ENCODE measurements at places on chromosomes 13 and 19.

GRCh38 chr13:50916701-50917184 lies 7.2 kb downstream of the RNASEH2B start:
- no peak for DNase-seq

GRCh38 chr19:50377051-50377461 lies 799 bp downstream of the NR1H2 start:
- DNase-seq: no peak

- peak; percentile 29 for DNase-seq
These were observed 28.8 kb downstream of the FOXO1 start for GRCh38 chr13:40637643-40638042.

DNA sequence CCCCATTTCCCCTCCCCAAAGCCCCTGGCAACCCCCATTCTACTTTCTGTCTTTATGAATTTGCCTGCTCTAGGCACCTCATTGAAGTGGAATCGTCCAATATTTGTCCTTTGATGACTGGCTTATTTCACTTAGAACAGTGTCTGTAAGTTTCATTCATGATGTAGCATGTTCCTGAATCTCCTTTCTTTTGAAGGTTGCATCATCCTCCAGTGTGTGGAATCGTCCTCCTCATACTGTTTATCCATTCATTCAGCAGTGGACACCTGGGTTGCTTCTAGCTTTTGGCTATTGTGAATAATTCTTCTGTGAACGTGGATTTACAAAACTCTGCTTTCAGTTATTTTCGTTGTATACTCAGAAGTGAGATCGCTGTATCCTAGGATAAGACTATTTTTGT lies 161.2 kb upstream of the RNF113B start:
- no peak for DNase-seq

DNA sequence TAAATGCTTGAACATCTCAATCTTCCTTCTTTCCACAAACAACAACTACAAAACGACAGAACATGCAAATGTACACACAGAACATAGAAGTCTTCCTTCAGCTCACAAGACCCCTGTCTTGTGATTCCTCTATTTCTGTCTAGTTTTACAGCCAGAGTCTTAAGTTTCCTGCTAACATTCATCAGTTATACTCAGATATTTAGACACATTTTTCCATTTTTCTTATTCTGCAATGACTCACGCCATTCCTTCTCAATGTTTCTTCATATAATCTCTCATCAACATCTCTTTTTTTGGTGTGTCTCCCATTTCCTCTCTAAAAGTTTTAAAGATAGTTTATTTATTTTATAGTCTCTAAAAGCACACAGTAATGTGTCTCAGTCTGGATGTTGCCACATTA lies 1872.9 kb upstream of the PCDH20 start:
- DNase-seq: no peak

- DNase-seq: no peak
These were observed 43.7 kb downstream of the ELF1 start for GRCh38 chr13:40975441-40975840.

DNA sequence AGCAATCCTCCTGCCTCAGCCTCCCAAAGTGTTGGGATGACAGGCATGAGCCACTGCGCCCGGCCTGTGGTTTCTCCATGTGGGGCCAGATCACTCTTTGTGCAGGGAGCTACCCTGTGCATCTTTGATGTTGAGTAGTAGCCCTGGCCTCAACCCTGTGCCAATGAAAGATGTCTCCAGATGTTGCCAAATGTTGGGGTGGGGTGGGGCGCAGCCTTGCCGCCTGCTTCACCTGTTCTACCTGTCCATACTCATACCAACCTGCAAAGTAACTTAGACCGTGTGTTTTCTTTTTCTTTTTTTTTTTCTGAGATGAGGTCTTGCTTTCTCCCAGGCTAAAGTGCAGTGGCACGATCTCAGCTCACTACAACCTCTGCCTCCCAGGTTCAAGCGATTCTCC lies 20.9 kb downstream of the IER2 start:
- DNase-seq: no peak

- no peak for DNase-seq
These were observed 150.8 kb upstream of the ATXN8OS start for GRCh38 chr13:69956839-69957238.

GRCh38 chr19:7450243-7451223 lies 38.3 kb downstream of the PEX11G start:
- no peak for DNase-seq

- DNase-seq: no peak
These were observed 104.4 kb downstream of the LHFPL6 start for GRCh38 chr13:39498471-39499114.
